Stimulated activated CD4-positive, alpha-beta T cell treated with anti-CD3 and anti-CD28 coated beads, Interleukin-15, amount 100 ng/mL, for 48 hours (primary cell): ENCODE measurements at places on chromosomes 4 and X.

- DNase-seq, result no peak
Observed at GRCh38 chr4:120723105-120723504, 199.4 kb downstream of the PRDM5 start.

- DNase-seq, result no peak
Observed at GRCh38 chrX:111349101-111349500, 62.9 kb downstream of the DCX start.

DNA sequence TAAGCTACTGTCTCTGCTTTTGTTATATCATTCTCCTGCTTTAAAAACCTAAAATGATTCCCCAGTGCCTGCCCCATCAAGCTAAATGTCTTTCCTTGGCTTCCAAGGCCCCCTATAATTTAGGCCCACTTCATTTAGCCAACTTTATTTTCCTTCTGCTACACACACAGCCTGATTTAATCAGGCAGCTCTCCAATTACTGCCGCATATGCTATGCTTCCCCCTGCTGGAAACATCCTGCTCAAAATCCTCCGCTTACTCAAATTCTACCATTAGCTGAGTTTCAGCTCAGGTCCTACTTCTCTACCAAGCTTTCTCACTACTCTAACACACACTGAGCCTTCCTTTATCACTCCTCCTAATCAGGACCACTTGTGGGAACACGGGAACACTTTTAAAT is 17.0 kb downstream of the LAMP2 start:
- no peak for DNase-seq

- DNase-seq, result no peak
Observed at GRCh38 chr4:119894650-119895208, 171.9 kb downstream of the MAD2L1 start.

- peak; percentile 17 for DNase-seq
Observed at GRCh38 chr4:75708218-75708691, 16.1 kb upstream of the USO1 start.

DNA sequence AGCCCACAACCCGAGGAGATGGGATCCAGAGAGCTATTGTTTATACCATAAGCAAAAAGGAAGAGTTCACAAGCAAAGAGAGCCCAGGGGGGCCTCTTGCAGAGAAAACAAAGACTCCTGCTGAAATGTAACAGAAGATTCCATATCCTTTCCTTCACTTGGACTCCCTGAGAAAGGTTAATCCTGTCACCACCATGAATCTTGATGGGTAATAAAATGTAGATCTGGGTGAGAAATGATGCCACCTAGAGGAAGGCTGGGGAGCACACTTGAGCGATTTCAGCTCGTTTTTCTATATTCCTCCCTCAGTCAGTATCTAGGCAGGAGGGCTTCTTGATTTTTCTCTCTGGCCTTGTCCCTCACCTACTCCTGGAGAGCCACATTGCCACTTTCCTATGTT is 10.2 kb upstream of the KCNE5 start:
- no peak for DNase-seq

- DNase-seq, result no peak
Observed at GRCh38 chr4:8026453-8026852, 86.8 kb upstream of the AFAP1 start.

DNA sequence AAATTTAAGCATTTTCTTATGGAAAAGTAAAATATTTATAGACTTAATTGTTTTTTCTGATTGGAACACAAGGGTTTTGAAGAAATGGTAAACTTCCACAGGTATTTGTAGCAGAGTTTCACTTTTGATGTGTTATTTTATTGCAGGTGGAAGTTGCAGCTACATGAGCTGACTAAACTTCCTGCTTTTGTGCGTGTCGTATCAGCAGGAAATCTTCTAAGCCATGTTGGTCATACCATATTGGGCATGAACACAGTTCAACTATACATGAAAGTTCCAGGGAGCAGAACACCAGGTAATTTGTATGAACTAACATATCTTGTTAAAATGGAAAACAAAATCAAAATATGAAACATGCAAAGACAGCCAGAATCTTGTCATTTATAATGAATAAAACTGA is 117.4 kb downstream of the DIPK2B start:
- DNase-seq, result no peak
